ENCODE measurements at places on chromosomes 4 and X. TPM values are rescaled to one million over a fixed set of nuclear protein-coding genes. Genes with fewer than 3 reads are reported as not detected.

The P2RY4 gene
- not detected for total RNA-seq

The ARSJ gene
- total RNA-seq: 4.6 TPM

The KIT gene
- 0.02 TPM for total RNA-seq

The ACSL4 gene
- total RNA-seq: 23.9 TPM

The MAGEC1 gene
- total RNA-seq: 0.05 TPM

The SSX3 gene
- total RNA-seq: not detected
